Stimulated activated CD4-positive, alpha-beta T cell treated with anti-CD3 and anti-CD28 coated beads, Interleukin-4, amount 100 ng/mL, for 48 hours (primary cell): ENCODE measurements at places on chromosomes 5 and 9.

GRCh38 chr5:142512043-142513042, 173.5 kb downstream of the FGF1 start:
- DNase-seq, result no peak

DNA sequence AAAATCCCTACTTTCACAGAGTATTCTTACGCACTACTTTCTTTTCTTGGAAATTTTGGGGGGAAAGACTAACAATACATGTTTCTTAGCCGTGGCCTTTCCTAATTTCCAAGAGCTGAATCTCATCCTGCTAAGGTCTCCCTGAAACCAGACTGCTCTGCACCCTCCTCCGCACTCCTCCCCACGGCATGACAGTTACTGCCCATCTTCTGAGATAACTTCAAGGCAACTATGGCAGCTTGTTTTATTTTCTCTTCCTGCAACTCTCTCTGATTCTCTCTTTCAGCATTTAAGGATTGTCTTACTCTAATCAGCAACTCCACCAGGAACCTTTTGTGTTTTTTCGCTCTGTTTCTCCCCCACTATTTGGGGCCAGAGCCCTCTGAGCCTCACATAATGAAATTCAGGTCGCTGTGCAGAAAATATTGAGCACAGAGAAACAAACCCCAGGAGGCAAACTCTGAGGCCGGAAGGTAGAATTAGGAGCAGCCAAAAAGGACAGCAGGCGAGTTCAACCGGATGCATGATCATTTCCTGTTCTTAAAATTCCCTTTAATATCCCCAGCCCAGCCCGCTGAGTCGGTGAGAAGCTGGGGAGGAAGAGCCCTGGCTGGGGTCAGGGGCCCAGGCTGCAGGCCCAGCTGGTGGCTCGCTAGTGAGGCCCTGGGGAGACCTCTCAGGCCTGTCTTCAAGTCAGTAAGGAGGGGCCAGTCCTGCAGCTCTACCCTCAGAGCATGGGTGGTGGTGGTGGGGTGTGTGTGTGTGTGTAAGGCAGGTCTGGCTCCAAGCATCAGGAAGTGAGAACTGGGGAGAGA, 213.6 kb upstream of the S1PR3 start:
- DNase-seq, result no peak

DNA sequence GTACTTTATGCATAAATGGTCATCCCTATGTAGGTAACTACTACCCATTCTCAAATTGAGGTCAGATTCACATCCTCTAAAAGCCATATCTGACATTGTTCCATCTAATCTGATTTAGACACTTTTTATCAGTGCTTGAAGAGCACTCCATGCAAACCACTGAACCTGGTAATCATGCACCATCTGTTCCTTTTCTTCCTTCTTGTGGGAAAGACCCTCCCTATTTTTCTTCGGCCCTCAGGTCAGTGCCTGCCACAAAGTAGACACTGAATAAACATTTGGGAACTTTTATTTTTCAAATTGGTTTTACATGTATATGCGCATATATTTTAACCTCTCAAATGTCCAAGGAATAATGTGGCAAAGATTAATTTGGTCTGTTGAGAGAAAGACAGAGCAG, 26.0 kb upstream of the PDE4D start:
- no peak for DNase-seq

DNA sequence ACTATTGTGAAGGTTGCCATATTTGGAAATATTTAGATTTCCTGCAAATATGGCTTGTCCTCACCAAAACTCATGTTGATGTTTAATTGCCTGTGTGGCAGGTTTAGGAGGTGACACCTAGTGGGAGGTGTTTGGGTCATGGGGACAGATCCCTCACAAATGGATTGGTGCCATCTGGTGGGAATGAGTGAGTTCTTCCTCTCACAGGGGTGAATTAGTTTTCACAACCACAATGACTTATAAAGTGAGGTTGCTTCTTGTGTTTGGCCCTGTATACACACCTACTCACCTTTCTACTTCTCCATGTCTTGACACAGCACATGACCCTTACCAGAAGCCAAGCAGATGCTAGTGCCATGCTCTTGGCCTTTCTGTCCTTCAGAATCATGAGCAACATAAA, 41.1 kb downstream of the ISOC1 start:
- no peak for DNase-seq

DNA sequence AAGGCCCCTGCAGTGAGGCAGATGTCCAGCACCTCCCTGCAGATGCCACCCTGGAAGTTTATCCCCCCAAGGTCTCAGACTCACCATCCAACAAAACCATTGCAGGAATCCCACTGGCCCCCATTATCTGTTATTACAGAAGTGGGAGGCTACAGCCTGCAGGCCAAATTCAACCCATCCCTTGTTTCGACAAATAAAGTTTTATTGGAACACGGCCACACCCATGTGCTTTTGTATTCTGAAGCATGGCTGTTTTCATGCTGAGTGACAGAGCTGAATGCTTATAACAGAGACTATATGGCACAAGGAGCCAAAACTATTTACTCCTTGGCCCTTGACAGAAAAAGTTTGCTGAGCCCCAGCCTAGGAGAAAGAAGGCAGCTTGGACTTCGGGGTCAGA, 428.8 kb downstream of the CDK5RAP2 start:
- no peak for DNase-seq

DNA sequence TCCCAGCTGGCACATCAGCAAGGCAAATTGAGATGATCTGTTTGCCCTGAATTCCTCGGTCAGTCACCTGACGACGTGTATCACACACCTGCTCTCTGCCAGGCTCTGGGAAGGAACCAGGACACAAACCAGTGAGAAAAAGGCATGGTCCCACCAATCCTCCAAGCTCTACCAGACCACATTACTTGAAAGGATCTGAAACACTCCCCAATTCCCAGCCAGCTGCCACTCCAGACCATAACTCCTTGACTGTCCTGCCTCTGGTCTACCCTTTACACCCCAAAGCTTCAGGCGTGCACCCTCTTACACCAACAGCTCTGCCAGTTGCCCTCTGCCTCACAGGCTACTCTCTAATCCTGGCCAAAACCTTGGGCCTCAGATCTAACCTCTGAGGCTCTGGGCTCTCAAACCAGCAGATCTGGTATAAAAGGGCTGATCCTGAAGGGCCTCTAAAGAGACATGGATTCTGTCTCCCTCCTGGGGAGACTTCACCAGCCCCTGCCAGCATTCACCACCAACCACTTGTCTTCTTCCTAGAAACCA, 6.8 kb downstream of the MGAT1 start:
- no peak for DNase-seq

GRCh38 chr5:150595466-150596031, 44.9 kb upstream of the SYNPO start:
- DNase-seq, result no peak

DNA sequence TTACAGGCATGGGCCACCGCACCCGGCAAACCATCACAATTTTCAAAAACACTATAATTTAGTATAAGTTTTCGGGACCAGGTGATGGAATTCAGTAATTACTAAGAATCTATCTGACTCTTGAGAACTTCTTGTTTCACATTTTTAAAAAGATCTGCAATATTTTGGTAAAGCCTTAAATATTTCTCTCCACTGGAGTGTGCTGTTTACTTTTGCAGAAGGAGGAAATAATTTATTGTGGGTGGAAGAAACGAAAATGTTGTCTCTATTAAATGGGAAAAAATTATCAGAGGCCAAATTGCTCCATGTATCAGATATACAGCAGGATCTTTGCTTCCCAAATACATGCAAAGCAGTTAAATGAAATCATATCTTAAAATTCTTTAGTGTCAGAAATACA, 566.8 kb upstream of the CYLC2 start:
- DNase-seq, result no peak

GRCh38 chr5:39202597-39203274, 16.6 kb downstream of the FYB1 start:
- no peak for DNase-seq

DNA sequence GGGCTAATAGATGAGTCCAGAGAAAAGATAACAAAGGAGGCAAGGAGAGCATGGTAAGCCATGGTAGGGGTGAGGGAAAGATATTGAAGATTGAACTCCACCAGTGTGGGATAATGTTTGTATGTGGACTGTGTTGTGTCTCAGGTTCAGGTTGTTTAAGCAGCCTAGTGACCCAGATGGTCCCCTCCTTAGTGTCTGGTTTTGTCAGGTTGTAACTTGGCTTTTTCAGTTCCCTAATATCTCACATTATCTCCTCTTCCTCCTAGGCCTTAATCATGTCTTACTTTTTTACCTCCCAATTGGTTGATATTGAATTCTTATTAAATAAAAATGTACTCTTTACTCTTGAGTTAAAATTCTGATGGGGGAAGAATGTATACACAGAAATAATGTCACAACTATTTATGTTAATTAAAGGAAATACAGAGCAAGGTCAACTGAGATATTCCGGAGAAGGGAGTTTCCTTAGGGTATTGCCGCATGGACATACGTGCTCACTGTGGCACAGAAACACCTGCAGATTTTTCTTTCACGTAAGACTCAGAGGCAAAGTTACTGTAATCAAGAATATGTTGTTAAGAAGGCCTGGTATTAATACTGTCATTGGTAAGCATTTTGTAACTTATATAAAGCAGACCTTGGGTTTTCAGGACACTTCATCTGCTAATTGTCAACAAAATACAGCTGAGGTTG, 23.4 kb upstream of the SH3GL2 start:
- DNase-seq, result no peak

DNA sequence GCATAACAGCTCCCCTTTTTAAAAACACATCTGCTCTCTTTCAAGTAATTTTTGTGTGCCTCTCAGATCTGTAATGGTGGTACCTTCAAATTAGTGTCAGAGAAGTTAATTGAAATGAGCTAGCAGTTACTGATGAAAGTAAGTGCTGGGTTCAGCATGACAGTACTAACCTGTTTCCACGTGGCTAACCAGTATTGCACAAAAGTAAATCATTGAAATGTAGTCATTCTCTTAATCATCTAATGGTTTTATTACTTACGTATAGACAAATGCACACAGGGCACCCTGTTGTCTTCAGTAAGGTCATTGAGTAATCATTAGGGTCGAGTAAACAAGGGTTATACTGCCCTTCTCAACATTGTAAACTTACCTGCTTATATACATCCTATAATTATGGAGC, 157.8 kb upstream of the PRR16 start:
- DNase-seq, result no peak

- no peak for DNase-seq
Observed at GRCh38 chr9:136119061-136119882, 597 bp upstream of the TMEM250 start.

GRCh38 chr5:58369513-58370190, 90.2 kb downstream of the PLK2 start:
- no peak for DNase-seq
